A549 treated with Hydrocortisone at 1 μM for 4 hours (cell line): ENCODE measurements at places on chromosomes 2 and 18. TPM values are rescaled to one million over a fixed set of nuclear protein-coding genes. Genes with fewer than 3 reads are reported as not detected.

The SPC25 gene
- total RNA-seq, result 17.2 to 22.0 TPM (median 18.9 TPM) in 5 replicates

The MERTK gene
- total RNA-seq, result 1.9 to 3.5 TPM (median 2.5 TPM) in 5 replicates

The SIGLEC15 gene
- 0.05 to 0.06 TPM in 2 of 5 replicates, not detected in the others for total RNA-seq

The IL36RN gene
- total RNA-seq, result 0.14 TPM in 1 of 5 replicates, not detected in the others

The INPP4A gene
- 6.0 to 9.3 TPM (median 8.9 TPM) in 5 replicates for total RNA-seq

The EMX1 gene
- total RNA-seq, result 0.08 to 0.14 TPM (median 0.11 TPM) in 4 of 5 replicates, not detected in the other

The SLC9A4 gene
- not detected in 5 replicates for total RNA-seq

The SAP130 gene
- 10.2 to 12.7 TPM (median 12.0 TPM) in 5 replicates for total RNA-seq

The CHRNG gene
- total RNA-seq, result not detected in 5 replicates

The PLB1 gene
- 1.5 to 2.6 TPM (median 1.9 TPM) in 5 replicates for total RNA-seq

The SERPINB3 gene
- 0.10 to 0.16 TPM (median 0.13 TPM) in 3 of 5 replicates, not detected in the others for total RNA-seq

The PSTPIP2 gene
- total RNA-seq, result 0.14 to 0.36 TPM (median 0.27 TPM) in 5 replicates

The POTEC gene
- not detected in 5 replicates for total RNA-seq

The CDC42EP3 gene
- total RNA-seq, result 86.3 to 105 TPM (median 96.3 TPM) in 5 replicates

The PRSS56 gene
- total RNA-seq, result 0.06 to 0.18 TPM (median 0.15 TPM) in 5 replicates

The TTN gene
- total RNA-seq, result under 0.01 to 0.01 TPM (median under 0.01 TPM) in 5 replicates

The ADCYAP1 gene
- not detected in 5 replicates for total RNA-seq

The CFAP53 gene
- 0.10 to 0.38 TPM (median 0.30 TPM) in 5 replicates for total RNA-seq

The ABCG8 gene
- total RNA-seq, result 0.01 TPM in 1 of 5 replicates, not detected in the others

The SCYGR8 gene
- total RNA-seq, result not detected in 5 replicates

The LYPD6 gene
- 0.06 to 0.09 TPM (median 0.08 TPM) in 5 replicates for total RNA-seq

The CCDC74A gene
- 10.7 to 15.4 TPM (median 15.0 TPM) in 5 replicates for total RNA-seq

The TTC32 gene
- total RNA-seq, result 10.7 to 13.5 TPM (median 12.2 TPM) in 5 replicates

The NEB gene
- 0.20 to 0.47 TPM (median 0.36 TPM) in 5 replicates for total RNA-seq

The RAPGEF4 gene
- total RNA-seq, result 0.07 to 0.31 TPM (median 0.21 TPM) in 5 replicates

The WBP1 gene
- 55.6 to 85.5 TPM (median 80.0 TPM) in 5 replicates for total RNA-seq

The RNF138 gene
- total RNA-seq, result 12.9 to 17.5 TPM (median 14.0 TPM) in 5 replicates

The SLC14A1 gene
- 0.11 TPM in 1 of 5 replicates, not detected in the others for total RNA-seq

The ATP6V1B1 gene
- 1.9 to 3.6 TPM (median 2.5 TPM) in 5 replicates for total RNA-seq

The TYW5 gene
- total RNA-seq, result 6.6 to 8.3 TPM (median 6.8 TPM) in 5 replicates

The VIT gene
- total RNA-seq, result not detected in 5 replicates

The CPS1 gene
- 10.9 to 18.3 TPM (median 14.1 TPM) in 5 replicates for total RNA-seq

The AOX1 gene
- 4.1 to 8.6 TPM (median 4.8 TPM) in 5 replicates for total RNA-seq

The FABP1 gene
- 0.24 TPM in 1 of 5 replicates, not detected in the others for total RNA-seq

The GCKR gene
- total RNA-seq, result 0.09 to 0.84 TPM (median 0.29 TPM) in 4 of 5 replicates, not detected in the other

The STPG4 gene
- not detected in 5 replicates for total RNA-seq

The PROC gene
- 4.1 to 5.5 TPM (median 4.7 TPM) in 5 replicates for total RNA-seq

The INO80B gene
- 44.8 to 56.4 TPM (median 51.5 TPM) in 5 replicates for total RNA-seq

The NDUFV2 gene
- 121 to 130 TPM (median 127 TPM) in 5 replicates for total RNA-seq

The NOSTRIN gene
- 1.3 to 2.7 TPM (median 2.1 TPM) in 5 replicates for total RNA-seq

The ESPNL gene
- total RNA-seq, result 0.10 to 0.38 TPM (median 0.13 TPM) in 5 replicates

The APCDD1 gene
- total RNA-seq, result 0.08 TPM in 1 of 5 replicates, not detected in the others

The SPATA3 gene
- total RNA-seq, result not detected in 5 replicates

The SOX11 gene
- total RNA-seq, result not detected in 5 replicates

The HS6ST1 gene
- total RNA-seq, result 11.2 to 12.4 TPM (median 12.0 TPM) in 5 replicates

The DTNA gene
- total RNA-seq, result 0.15 to 0.45 TPM (median 0.29 TPM) in 5 replicates

The CTNNA2 gene
- 0.15 to 0.36 TPM (median 0.21 TPM) in 5 replicates for total RNA-seq

The DUSP2 gene
- 0.17 to 0.45 TPM (median 0.38 TPM) in 5 replicates for total RNA-seq

The KDM3A gene
- total RNA-seq, result 15.5 to 30.4 TPM (median 22.5 TPM) in 5 replicates

The MEP1B gene
- total RNA-seq, result 0.06 to 0.10 TPM in 2 of 5 replicates, not detected in the others

The PARD6G gene
- 1.9 to 3.4 TPM (median 2.7 TPM) in 5 replicates for total RNA-seq

The SALL3 gene
- total RNA-seq, result not detected in 5 replicates

The ABCG5 gene
- total RNA-seq, result not detected in 5 replicates

The TMEM37 gene
- total RNA-seq, result 1.5 to 2.5 TPM (median 1.8 TPM) in 5 replicates

The DNER gene
- total RNA-seq, result 10.4 to 13.8 TPM (median 11.2 TPM) in 5 replicates

The SCN3A gene
- 0.01 TPM in 1 of 5 replicates, not detected in the others for total RNA-seq

The HAAO gene
- not detected in 5 replicates for total RNA-seq
